ENCODE measurements at places on chromosomes 16 and 17. TPM values are rescaled to one million over a fixed set of nuclear protein-coding genes. Genes with fewer than 3 reads are reported as not detected.

DNA sequence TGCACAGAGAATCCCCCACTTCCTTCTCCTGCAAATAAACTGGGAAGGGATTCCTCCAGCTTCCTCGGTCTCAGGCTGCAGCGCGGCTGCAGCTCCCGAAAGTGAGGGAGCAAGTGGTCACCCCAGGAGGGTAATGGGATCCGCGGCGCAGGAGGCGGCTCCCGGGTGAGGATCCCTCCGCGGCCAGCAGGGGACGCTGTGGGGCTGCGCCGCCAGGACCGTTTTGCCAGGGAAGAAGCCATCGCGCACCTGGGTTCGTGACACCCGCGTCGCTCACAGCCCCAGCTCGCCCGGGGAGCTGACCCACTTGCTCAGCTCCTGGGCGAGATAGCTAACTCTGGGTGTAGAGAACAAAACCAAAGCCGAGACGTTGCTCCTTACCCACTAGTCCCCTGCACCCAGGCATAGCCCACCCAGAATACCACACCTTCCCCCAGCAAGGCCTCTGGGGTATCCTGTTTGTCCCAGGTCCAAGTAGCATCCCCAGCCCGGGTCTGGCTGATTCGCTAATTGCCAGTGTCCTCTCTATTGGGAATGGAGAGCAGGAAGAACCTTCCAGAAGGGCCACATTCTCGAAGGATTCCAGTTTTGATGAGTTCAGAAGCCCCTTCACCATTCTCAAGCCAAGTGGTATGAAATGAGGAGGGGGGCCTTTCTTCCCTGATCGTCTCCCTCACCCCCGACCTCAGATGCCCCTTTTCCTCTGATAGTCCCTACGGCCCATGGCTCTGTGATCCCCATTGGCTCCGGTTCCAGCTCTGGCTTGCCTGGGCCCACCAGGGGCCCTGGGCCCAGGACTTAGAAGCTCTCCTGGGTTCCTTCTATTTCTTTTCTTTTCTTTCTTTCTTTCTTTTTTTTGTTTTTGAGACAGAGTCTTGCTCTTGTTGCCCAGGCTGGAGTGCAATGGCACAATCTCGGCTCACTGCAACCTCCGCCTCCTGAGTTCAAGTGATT lies 14.1 kb downstream of the CYGB start:
- peak; percentile 88 for DNase-seq
- H3K27me3 ChIP-seq, result peaks cover 5% of the 10 kb centered on the region
- no peaks in the 10 kb centered on the region for H3K36me3 ChIP-seq
- H3K27ac ChIP-seq, result no peak overlapping the region
- H3K4me3 ChIP-seq, result peak overlapping the region; percentile 38

DNA sequence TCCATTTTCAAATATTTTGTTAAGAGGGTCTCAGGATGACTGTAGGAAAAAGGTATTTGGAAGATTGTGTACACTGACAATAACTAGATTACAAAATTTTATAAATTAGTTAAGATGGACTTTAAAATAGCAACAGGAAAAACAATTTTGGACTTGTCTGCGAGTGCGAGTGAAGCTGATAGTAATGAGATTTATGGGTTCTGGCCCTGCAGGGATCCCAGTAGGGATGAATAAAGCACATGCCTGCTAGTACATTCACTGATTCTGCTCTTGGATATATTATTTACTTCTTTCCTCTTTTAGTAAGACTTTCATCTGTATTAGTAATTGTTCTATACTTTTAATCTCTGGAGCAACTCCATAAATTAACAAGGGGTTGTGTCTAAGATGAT lies 28.2 kb downstream of the PRKCA start:
- H3K36me3 ChIP-seq, result no peaks in the 10 kb centered on the region
- H3K4me3 ChIP-seq, result no peak overlapping the region
- H3K27ac ChIP-seq, result no peak overlapping the region
- no peaks in the 10 kb centered on the region for H3K27me3 ChIP-seq
- no peaks in the 10 kb centered on the region for H3K4me1 ChIP-seq
- no peak for DNase-seq

DNA sequence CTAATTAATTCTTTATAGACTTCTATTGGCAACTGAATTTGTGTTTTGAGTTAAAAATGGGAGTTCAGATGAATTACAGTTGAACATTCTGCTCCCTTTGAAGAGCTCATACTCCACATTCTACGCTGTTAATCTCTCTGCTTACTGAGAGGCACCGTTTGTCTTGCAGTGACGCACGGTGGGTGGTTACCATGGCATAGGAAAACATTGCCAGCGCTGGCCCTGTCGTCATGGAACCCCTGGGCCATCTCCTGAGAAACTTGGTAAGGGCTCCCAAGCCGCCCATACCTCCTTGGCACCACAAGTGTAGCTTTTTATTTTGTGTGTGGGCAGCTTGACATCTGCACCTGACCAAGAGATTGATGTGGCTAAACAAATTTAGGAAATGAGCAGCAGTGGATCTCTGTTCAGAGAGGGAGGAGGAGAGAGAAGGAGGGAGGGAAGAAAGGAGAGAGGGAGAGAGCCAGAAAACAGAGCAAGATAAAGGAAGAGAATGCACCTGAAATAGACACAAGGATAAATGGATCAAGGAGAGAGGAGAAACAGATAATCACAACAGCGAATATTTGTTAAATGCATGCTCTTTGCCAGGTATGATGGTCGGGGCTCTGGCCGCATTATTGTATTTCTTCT lies 398.5 kb downstream of the HAPSTR1 start:
- no peak overlapping the region for H3K27ac ChIP-seq
- peaks cover 15% of the 10 kb centered on the region for H3K4me1 ChIP-seq
- H3K36me3 ChIP-seq, result no peaks in the 10 kb centered on the region
- H3K4me3 ChIP-seq, result no peak overlapping the region

- H3K27me3 ChIP-seq, result no peaks in the 10 kb centered on the region
- peaks cover 2% of the 10 kb centered on the region for H3K4me1 ChIP-seq
- H3K36me3 ChIP-seq, result peaks cover 13% of the 10 kb centered on the region
- no peak overlapping the region for H3K4me3 ChIP-seq
- no peak overlapping the region for H3K27ac ChIP-seq
These were observed 531.2 kb downstream of the KIF2B start for GRCh38 chr17:54353789-54354525.

GRCh38 chr16:21563676-21564075 lies 35.7 kb upstream of the METTL9 start:
- H3K36me3 ChIP-seq, result no peaks in the 10 kb centered on the region
- H3K4me1 ChIP-seq, result no peaks in the 10 kb centered on the region
- no peak for DNase-seq
- H3K27me3 ChIP-seq, result no peaks in the 10 kb centered on the region
- no peak overlapping the region for H3K27ac ChIP-seq

- no peaks in the 10 kb centered on the region for H3K27me3 ChIP-seq
- H3K4me3 ChIP-seq, result no peak overlapping the region
- no peak for DNase-seq
- no peaks in the 10 kb centered on the region for H3K4me1 ChIP-seq
These were observed 17.1 kb downstream of the HLF start for GRCh38 chr17:55281649-55282378.

DNA sequence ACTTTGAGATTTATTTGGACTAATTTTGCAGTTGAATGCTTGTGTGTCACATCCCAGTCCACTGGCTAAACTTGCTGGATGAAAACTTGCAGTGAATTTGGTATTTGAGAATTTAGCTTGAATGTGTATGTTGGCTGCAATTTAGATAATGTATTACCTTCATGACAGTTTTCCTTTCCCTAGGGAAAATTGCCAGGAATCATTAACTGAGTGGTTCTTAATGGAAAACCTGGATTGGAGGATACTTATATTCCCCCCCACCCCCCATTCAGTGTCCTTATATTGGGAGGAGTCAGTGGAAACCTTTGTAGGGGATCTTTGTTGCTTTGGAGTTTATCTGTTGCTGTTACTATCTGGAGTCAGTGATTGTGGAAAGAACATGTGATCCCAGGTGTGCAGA lies 67.6 kb downstream of the KPNA2 start:
- no peak overlapping the region for H3K4me3 ChIP-seq
- no peak overlapping the region for H3K27ac ChIP-seq
- no peaks in the 10 kb centered on the region for H3K4me1 ChIP-seq
- H3K27me3 ChIP-seq, result peaks cover 30% of the 10 kb centered on the region

- H3K36me3 ChIP-seq, result no peaks in the 10 kb centered on the region
- H3K4me3 ChIP-seq, result no peak overlapping the region
- DNase-seq, result peak; percentile 87
- H3K27me3 ChIP-seq, result no peaks in the 10 kb centered on the region
- peaks cover 27% of the 10 kb centered on the region for H3K4me1 ChIP-seq
These were observed 265.1 kb downstream of the PRKCA start for GRCh38 chr17:66567234-66568170.

- peak overlapping the region; percentile 97 for H3K4me3 ChIP-seq
- DNase-seq, result no peak
- no peaks in the 10 kb centered on the region for H3K27me3 ChIP-seq
- no peak overlapping the region for H3K27ac ChIP-seq
- H3K36me3 ChIP-seq, result no peaks in the 10 kb centered on the region
These were observed 586 bp downstream of the MEAK7 start for GRCh38 chr16:84503751-84504395.

- H3K4me3 ChIP-seq, result no peak overlapping the region
- no peaks in the 10 kb centered on the region for H3K36me3 ChIP-seq
- no peak overlapping the region for H3K27ac ChIP-seq
- no peaks in the 10 kb centered on the region for H3K27me3 ChIP-seq
- DNase-seq, result peak; percentile 84
- no peaks in the 10 kb centered on the region for H3K4me1 ChIP-seq
These were observed 3.4 kb downstream of the STH start for GRCh38 chr17:46002311-46002972.

- no peak overlapping the region for H3K27ac ChIP-seq
- no peak overlapping the region for H3K4me3 ChIP-seq
- no peaks in the 10 kb centered on the region for H3K36me3 ChIP-seq
- H3K4me1 ChIP-seq, result no peaks in the 10 kb centered on the region
- H3K27me3 ChIP-seq, result no peaks in the 10 kb centered on the region
These were observed 11.6 kb downstream of the RCVRN start for GRCh38 chr17:9893411-9894012.

GRCh38 chr16:84572096-84572495 lies 45.8 kb downstream of the COTL1 start:
- no peaks in the 10 kb centered on the region for H3K36me3 ChIP-seq
- peaks cover 7% of the 10 kb centered on the region for H3K4me1 ChIP-seq
- no peak for DNase-seq
- H3K4me3 ChIP-seq, result no peak overlapping the region

DNA sequence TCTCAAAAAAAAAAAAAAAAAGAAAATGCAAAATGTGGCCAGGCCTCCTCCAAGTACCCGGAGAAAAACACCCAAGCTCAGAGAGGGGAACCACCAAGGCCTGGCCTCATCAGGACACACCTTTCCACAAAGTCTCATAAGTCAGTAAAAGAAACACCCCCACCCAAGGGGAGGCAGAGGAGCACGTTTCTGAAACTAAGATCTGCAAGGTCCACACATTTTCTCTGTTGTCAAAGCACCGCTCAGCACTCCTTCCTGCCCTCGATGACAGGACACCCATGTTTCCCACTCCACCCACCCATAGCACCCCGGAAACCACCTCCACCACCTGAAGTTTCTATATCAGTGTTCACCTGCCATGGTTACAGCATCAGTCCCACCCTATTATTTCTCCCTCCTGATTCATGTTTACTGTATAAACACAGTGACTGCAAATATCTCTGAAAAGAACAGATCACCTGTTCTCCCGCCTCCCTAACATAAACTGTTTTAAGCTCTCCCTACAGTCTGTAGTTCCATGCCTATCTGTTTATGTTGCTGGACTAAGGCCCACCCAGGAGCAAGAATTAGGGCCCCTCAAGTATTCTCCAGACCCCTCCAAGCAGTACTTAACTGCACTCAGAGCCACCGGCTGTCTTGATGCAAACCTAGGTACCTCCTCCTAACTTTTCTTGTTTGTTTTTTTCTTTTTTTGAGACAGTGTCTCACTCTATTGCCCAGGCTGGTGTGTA lies 2.0 kb downstream of the CORO7 start:
- H3K36me3 ChIP-seq, result no peaks in the 10 kb centered on the region
- H3K27ac ChIP-seq, result no peak overlapping the region
- no peaks in the 10 kb centered on the region for H3K27me3 ChIP-seq
- no peak overlapping the region for H3K4me3 ChIP-seq
- no peak for DNase-seq

GRCh38 chr17:21193031-21193430 lies 20.9 kb downstream of the TMEM11 start:
- H3K4me3 ChIP-seq, result no peak overlapping the region
- no peaks in the 10 kb centered on the region for H3K27me3 ChIP-seq
- peaks cover 12% of the 10 kb centered on the region for H3K4me1 ChIP-seq
- peaks cover 10% of the 10 kb centered on the region for H3K36me3 ChIP-seq

DNA sequence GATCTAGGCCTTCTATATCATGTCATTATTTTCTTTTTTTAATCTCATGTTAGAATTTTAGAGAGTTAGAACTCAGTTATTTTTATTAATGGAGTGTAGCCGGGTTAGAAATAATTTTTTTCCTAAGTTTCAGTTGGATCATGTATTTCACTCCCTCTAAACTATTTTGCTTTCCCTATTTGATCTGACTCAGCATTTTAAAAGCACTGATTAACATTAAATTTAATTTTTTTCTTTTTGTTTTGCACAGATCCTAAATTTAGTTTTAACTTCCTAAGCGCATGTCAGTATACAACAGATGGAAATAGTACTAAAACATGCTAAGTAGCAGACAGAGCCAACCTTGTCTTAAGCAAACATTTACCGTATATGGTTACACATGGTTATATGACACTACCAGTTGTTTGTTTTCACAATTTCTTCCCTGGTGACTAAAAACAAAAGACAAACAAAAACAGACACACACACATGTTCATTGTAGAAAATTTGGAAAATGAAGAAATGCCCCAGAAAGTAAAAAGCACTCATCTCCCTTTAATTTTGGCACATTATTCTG lies 33.6 kb upstream of the RAB11FIP4 start:
- no peaks in the 10 kb centered on the region for H3K4me1 ChIP-seq
- no peak for DNase-seq
- peaks cover 3% of the 10 kb centered on the region for H3K36me3 ChIP-seq
- H3K27me3 ChIP-seq, result no peaks in the 10 kb centered on the region

GRCh38 chr17:32484628-32485027 lies 2.2 kb upstream of the CDK5R1 start:
- peaks cover 42% of the 10 kb centered on the region for H3K4me1 ChIP-seq
- no peaks in the 10 kb centered on the region for H3K27me3 ChIP-seq
- no peak for DNase-seq

Gene TELO2
- 49.8 TPM for polyA plus RNA-seq

Gene EPOP
- 0.42 TPM for polyA plus RNA-seq

Gene SMIM36
- polyA plus RNA-seq, result not detected

Gene CSH2
- polyA plus RNA-seq, result 0.43 TPM

Gene OR1G1
- not detected for polyA plus RNA-seq

Gene USH1G
- polyA plus RNA-seq, result 0.28 TPM

Gene FBXL16
- 8.9 TPM for polyA plus RNA-seq

Gene VASN
- 7.1 TPM for polyA plus RNA-seq

Gene LLGL2
- 62.5 TPM for polyA plus RNA-seq

Data from GM23338 (cell line).